CD8-positive, alpha-beta memory T cell (primary cell): ENCODE measurements at places on chromosomes 1 and 21. TPM values are rescaled to one million over a fixed set of nuclear protein-coding genes. Genes with fewer than 3 reads are reported as not detected.

GRCh38 chr1:109225308-109225707 lies 11.6 kb downstream of the SARS1 start:
- DNase-seq: no peak
- H3K27me3 ChIP-seq: no peaks in the 10 kb centered on the region
- peaks cover 31% of the 10 kb centered on the region for H3K36me3 ChIP-seq
- H3K27ac ChIP-seq: no peak overlapping the region
- no peaks in the 10 kb centered on the region for H3K4me1 ChIP-seq

DNA sequence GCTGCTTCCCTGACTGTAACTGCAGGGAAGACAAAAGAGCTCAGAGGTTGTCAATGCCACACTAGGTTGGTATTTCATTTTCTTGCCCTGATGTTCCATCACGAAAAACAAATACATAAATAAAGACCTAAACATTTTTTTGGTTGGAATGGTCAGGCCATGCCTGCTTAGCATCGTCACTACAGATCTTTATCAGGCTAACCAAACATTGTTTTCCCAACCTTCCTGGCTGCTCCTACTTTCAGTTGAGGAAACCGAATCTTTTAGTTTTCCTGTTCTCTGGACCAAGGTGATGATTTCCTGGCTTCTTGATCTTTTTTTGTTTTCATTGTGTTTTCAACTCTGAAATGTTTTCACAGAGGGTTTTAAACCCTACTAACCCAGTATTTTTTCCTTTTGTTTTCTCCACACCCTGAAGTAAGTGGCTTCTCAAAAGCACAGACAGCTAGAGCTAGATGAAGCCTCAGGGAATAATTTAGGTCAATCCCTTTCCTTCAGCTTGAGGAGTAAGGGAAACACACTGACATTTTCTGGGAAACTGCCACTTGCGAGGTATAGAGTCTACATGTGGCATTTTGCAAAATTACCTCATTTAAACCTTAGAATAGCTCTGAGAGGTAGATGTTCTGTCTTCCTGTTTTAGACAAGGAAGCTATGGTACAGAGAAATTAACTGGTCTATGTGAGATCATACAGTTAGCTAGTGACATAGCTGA lies 67.2 kb upstream of the CNN3 start:
- no peak overlapping the region for H3K4me3 ChIP-seq
- no peaks in the 10 kb centered on the region for H3K27me3 ChIP-seq
- no peak for DNase-seq
- no peaks in the 10 kb centered on the region for H3K4me1 ChIP-seq

DNA sequence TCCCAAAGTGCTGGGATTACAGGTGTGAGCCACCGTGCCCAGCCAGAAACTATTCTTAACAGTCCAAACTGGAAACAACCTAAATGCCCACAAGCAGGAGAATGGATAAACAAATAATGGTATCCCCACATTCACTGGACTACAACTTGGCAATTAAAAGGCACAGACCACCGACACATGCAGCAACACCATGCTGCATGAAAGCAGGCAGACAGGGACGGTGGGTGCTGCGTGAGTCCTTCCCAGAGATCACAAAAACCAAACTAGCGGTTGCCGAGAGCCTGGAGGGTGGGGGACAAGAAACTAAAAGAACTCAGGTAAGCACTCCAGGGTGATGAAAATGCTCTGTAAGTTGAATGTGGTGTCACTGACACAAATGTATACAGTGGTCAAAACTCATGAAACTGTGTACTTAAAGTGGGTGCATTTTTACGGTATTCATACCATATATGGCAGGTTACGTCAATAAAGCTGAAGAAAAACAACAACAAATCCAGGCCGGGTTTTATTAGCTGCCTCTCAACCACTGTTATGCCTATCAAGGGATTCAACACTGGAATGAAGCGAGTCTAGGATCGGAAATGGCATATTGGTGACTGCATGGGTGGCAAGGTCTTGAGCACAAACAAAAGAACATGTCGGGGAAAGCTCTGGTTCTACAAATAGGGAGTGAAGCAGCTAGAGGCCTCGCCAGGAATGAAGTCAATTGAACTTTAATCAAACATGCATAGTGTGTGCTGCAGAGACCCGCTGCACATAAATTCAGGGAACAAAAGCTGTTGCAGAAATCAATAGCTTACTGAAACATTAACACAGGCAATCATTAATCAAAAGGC lies 52.4 kb downstream of the SLC45A1 start:
- no peaks in the 10 kb centered on the region for H3K27me3 ChIP-seq
- peaks cover 10% of the 10 kb centered on the region for H3K36me3 ChIP-seq
- no peak overlapping the region for H3K27ac ChIP-seq
- no peak for DNase-seq
- H3K4me3 ChIP-seq: no peak overlapping the region

GRCh38 chr1:160210561-160210960 lies 5.4 kb downstream of the PEA15 start:
- H3K27me3 ChIP-seq: no peaks in the 10 kb centered on the region

DNA sequence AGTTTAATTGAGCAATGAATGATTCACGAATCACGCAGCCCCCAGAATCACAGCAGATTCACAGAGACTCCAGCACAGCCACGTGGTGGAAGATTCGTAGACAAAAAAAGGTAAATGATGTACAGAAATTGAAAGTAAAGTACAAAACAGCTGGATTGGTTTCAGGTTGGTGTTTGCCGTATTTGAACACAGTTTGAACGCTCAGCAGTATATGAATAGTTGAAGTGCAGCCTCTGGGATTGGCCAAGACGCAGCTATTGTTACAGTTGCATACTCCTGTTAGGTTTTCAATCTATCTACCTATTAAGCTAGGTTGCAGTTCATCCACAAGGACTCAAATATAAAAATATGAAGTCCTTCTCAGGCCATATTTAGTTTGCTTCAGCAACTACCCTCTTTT lies 3.1 kb upstream of the MRPL55 start:
- peaks cover 20% of the 10 kb centered on the region for H3K4me1 ChIP-seq
- H3K27me3 ChIP-seq: no peaks in the 10 kb centered on the region
- peaks cover 2% of the 10 kb centered on the region for H3K36me3 ChIP-seq
- DNase-seq: no peak
- H3K4me3 ChIP-seq: no peak overlapping the region

Gene RIPPLY3
- total RNA-seq: not detected

Gene GBP6
- total RNA-seq: 0.13 TPM

Gene FTCD
- not detected for total RNA-seq

Gene GABRD
- not detected for total RNA-seq

Gene HES4
- total RNA-seq: 0.62 TPM

Gene ESPN
- 0.60 TPM for total RNA-seq

Gene GART
- total RNA-seq: 194 TPM
